ENCODE measurements at places on chromosomes 6 and 20. TPM values are rescaled to one million over a fixed set of nuclear protein-coding genes. Genes with fewer than 3 reads are reported as not detected.

Gene GSTA2
- total RNA-seq: not detected

Gene MOG
- total RNA-seq: not detected

Gene POLH
- 28.0 TPM for total RNA-seq

Gene KIFC1
- 3.2 TPM for total RNA-seq

Gene RBPJL
- not detected for total RNA-seq

Gene C6orf136
- total RNA-seq: 4.7 TPM

- DNase-seq: no peak
Measured at GRCh38 chr6:126941751-126942150, 176.7 kb upstream of the RSPO3 start.

DNA sequence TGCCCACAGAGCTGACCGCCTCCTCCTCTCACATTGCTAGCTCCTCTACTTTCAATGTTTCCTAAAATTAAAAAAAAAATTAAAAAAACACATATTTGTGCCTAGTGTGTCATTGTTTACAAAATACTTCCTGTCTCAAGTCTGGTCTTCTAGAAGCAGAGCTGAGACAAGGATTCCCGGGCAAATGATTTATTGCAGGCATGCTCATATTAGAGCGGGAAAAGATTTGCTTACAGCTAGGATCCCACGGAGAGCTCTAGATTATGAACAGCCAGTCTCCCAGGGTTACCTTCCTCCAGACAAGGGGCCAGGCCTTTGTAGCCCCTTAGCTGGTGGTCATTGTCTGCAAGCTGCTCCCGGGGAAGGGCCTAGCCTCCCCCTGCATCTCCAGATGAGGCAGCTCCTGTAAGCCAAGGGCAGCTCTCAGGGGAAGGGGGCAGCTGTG lies 9.4 kb downstream of the PACSIN1 start:
- no peak for DNase-seq

DNA sequence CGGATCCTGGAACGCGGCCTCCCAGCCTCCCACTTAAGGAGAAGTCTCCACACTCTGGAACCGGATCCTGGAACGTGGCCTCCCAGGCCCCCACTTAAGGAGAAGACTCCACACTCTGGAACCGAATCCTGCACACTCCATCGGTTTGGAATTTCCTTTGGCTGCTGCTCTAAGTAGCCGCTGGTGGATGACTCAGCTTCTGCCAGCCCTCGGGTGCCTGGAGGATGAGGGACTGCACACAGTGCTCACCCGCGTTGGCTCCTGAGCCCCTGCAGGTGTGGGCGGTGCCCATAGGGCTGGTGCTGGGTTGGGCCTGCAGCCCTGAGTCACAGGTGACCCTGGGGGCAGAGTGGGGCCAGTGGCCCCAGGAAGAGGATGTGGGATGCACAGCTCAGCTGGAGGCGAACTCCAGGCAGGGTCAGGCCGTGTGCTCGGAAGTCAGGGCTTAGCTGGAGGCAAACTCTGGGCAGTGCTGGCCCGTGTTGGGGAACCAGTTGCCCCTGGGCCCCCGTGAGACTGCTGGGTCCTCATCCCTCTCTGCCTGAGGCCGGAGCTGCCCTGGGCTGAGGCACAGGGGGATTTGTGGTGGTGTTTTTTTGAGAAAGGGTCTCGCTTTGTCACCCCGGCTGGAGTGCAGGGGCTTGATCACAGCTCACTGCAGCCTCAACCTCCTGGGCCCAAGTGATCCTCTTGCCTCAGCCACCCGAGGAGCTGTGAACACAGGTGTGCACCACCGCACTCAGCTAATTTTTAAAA lies 13.9 kb upstream of the TNFRSF6B start:
- DNase-seq: peak; percentile 99

DNA sequence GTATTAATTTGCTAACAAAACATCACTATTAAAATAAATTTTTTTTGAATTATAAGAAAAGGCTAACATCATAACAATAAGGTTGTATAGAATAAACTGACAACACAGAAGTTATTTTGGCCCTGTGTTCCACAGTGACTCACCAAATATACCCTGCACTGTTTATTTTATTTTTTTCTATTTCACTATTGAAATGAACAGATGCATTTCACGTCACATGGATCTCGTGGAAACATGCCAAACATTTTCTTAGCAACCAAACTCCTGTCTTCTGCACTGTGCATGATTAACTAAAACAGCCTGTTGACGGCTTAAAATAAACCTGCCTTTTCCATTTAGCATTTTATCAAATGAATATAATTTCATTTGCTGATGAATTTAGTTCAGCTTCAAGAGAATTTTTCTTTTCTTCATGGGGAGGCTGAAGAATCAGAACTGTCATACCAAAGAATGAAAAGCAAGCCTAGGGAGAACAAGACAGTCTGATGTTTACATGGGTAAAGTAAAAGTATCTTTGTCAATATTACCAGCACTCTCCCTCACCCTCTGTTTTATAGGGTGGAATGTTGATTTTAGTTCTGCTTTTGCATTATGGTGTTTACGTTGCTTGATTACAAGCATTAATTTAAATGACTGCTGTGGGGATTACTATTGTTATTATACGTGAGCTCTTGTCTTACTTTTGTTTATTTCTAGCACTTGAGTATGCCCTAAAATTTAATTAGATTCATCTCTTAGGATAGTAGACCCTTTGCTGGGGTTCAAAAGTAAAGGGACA lies 115.3 kb downstream of the LCA5 start:
- DNase-seq: no peak

DNA sequence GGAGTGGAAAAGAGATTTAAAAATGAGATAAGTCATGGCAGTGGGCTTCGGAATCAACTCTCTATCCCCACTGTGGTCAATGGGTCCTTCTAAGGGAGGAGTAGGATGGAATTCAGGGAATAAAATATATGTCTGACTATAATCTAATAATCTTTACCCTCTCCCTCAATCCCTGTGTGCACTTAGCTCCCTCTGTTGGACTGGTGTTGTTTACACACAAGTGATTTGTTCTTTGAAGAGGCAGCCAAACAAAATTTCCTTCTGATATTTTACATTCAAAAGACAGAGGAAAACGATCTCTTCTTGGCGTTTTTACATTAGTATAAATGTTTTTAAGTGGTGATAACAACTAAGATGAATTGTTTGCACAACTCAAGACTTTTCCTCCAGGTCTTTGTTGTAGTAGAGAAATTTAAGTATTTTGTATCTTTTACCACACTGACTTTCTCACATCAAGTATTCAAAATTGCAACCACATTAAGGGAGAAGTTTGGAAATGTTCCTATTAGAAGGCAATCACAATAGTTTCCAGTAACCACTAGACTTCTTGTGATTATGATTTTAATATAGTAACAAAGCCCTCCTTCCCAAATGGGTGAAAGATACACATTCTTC lies 317.8 kb downstream of the CENPW start:
- no peak for DNase-seq

DNA sequence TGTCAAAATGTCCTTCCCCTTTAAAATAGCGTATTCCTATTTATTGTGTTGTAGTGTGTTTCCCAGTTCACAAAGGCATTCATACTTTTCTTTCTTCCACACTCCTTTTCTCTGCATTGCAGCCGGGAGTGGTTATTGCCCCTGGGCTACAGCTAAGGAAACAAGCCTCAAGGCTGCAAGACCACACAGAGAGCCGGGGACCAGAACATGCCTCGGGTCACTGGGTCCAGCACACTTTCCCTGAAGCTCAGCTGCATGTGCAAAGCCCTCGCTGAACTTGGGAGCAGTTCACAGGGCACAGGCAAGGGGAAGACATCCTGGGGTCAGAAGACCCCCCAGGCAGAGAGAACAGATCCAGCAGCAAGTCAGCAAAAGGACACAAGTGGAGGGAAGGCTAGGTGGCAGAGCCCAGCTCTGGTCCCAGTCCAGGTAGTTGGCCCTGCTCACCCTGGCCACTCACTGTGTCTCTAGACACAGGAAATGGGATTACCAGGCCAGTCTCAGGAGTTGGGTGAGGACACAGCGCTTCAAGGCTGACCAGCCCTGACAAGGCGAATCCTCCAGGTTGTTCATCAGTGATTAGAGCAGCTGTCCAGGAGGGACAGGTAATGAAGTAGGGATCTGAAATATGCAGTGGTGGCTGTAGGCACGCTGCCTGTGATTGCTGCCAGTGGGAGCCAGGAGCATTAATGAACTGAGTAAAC lies 118.2 kb downstream of the CD83 start:
- no peak for DNase-seq

DNA sequence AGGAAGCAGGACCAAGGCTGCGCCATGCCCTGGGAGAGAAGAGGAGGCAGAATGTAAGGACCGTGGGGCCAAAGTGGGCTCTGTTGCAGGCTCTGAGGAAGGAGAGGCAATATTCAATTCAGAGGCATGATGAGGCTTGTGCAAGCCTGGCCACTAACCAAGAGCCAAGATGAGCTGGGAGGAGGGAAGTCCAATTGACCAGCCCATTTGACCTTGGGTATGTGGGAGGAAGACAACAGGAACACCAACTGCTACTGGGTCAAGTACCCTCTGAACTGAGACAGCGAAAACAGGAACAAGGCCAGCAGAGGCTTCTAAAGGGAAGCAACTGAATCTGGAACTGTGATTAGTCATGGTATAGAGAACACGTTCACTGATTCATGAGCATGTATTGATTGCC lies 779.6 kb downstream of the MAFB start:
- DNase-seq: no peak

GRCh38 chr6:163367497-163368183 lies 46.9 kb upstream of the QKI start:
- DNase-seq: no peak

DNA sequence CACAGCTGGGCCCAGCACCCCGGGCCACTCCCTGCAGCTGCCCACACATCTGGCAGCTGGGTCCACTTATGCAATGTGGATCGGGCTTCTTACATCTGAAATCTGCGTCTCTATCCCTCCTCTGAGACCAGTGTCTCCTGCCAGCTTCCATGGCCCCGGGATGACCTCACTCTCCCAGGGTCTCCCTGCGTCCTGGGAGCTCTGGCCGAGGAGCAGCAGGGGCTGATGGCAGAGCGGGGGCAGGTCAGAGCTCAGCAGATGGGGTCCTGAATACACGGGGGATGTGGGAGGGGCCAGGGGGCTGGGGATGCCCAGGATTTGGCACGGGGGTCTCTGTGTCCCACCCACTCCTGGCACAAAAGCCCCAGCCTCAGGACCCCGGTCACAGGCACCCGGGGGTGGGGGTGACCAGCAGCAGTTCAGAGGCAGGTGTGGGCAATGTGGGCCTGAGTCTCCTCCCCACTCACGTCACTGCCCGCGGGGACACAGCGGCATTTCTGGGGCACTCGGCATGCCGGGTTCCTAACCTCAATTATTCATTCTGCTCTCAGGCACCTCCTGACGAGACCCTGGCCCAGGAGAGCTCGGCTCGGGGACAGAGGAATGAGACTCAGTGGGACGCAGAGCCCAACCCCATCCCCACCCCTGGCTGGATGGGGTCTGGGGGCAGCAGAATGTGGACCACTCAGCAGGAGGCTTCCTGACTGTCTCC lies 16.4 kb downstream of the CHRNA4 start:
- DNase-seq: peak; percentile 98

DNA sequence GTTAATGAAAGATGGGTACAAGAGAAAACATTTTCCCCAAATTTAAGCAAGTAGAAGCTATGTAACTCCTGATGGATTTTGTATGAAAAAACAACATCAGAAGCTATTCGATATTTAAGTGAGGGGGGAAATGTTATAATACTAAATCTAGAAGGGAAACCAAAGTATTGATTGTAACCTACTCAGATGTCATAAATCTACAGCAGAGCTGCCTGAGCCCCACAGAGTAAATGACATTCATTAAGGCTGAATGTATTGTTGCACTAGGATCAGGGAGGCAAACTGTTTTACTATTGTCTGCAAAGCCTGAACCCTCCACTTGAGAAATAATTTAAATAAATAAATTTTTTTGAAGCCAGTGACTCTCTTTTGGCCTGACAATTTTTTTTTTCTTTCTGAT lies 19.3 kb downstream of the ANKRD6 start:
- DNase-seq: no peak

DNA sequence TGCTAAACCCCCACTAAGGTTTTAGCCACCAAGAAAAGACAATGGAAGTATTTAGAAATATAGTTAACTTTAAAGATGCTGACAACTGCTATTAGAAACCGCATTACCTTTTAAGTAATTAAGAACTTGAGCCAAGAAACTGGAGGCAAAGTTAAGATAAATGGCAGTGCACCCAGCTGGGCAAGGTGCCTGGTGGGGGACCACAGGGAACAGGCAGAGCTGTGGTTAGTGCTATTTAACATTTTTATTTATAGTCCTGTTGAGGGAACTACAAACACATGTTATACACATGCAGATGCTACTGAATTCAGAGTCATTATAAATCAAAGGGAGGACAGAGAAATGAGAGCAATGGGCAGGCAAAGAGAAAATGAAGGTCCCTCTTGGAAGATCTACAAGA lies 447.9 kb downstream of the TFAP2B start:
- DNase-seq: no peak

- peak; percentile 90 for DNase-seq
Measured at GRCh38 chr6:14499841-14500240, 382.3 kb downstream of the CD83 start.

DNA sequence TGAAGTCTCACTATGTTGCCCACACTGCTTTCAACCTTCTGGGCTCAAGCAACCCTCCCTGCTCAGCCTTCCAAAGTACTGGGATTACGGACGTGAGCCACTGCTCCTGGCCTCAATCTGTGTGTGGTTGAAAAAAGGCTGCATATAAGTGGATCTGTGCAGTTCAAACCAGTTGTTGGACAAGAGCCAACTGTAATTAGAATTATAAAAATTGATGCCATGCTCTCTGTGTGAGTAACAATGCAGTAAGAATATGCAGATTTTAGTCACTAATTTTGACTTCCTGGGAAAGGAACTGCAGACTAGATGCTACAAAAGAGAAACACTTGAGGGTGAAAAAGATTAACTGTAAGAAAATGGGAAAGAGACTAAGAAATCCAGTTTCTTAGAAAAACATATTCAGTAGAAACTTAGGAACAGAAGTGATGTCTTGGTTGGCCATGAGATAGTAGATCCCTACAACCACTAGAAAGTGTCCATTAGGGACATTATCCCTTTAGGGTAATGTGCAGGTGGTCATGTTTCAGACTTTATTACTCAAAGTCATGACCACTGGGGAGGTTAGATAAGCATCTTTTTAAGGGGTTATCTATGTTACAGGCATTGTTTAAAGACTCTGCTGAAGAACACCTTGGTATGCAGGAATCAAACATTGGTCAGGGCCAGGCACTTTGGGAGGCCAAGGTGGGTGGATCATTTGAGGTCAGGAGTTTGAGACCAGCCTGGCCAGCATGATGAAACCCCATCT lies 26.3 kb downstream of the ITCH start:
- peak; percentile 73 for DNase-seq

- no peak for DNase-seq
Measured at GRCh38 chr20:17941087-17941825, 27.3 kb downstream of the SNX5 start.

GRCh38 chr6:80249897-80250296 lies 143.4 kb downstream of the BCKDHB start:
- DNase-seq: no peak

DNA sequence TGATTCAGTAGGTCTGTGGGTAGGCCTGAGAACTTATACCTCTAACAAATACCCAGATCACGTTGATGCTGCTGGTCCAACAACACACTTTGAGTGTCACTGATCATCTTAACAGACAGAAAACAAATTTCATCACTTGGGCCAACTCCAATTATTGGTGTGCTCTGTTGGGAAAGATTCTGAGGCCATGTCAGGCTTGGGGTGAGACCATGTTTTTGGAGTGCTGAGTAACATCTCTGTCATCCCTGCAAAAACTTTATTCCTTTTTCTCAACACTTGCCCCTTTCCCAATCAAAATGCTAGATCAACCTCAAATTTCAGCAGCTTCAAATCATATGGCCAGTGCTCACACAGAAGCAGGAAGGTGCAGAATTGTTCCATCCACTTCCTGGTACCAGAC lies 108.8 kb upstream of the TENT5A start:
- no peak for DNase-seq

- no peak for DNase-seq
Measured at GRCh38 chr6:167416676-167417430, 92.0 kb downstream of the TTLL2 start.

- no peak for DNase-seq
Measured at GRCh38 chr20:8121666-8122065, 10.4 kb upstream of the PLCB1 start.

All from osteoblast (primary cell).